ENCODE measurements at places on chromosomes 11 and 22.
A peak's percentile ranks its signal among the peaks of the same experiment; 100 is the strongest.

DNA sequence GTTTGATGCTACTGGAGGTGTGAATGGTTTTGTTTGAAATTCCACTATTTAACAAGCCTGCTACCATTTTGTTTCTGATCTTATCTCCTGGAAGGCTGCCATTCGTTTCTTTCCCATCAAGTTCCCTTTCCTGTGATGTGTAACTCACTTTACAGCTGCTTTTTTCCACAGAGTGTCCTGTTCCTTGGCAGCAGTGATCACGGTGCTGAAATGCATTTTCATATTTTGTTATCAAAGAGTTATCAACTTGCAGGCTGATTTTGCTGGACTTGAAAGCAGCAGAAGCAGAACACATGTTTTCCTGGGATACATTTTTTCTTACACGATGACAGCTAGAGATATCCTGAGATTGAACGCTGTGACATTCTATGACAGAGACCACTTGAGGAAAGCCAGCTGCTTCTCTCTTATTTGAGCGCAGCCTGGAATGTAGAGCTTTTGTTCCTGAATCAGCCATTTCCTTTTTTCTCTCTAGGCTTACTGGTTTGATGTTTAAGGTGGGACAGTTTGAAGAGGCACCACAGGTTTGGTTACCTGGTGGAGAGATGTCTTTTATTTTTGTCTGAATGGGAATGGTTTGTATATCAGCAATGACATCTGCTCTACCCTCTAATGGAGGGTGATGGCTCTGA lies 34.7 kb downstream of the PRR14L start:
- DNase-seq, result no peak

DNA sequence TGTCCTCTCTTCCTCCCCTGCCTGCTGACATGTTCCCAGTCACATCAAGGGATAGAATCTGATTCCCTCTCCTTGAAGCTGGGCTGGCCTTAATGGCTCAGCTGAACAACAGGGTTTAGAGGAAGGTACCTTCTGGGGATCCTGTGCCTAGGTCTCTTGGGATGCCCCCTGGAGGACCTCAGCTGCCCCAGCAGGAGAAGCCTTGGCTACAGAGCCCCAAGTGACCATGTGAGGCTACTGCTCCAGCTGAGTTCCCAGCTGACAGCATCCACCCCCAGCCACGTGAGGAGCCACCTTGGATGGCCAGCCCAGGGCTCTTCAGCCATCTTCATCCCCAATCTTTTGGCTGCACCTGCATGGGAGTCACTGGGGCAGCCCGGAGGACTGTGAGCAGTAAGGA lies 1499.3 kb downstream of the TBC1D22A start:
- no peak for DNase-seq

DNA sequence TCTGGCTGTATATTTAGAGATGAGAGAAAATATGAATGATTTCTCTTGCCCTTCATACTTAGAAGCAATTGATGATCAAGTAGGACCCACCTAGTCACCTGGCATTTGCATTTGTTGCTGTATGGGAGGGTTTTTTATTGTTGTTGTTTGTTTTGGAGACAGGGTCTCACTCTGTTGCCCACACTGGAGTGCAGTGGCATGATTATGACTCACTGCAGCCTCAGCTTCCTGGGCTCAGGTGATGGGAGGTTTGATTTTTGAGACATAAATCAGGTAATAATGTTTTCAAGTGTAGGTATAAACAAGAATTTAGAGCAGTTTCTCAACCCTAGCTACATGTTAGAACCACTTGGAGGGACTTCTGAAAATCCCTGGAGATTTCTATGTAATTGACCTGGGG lies 63.0 kb downstream of the TNRC6B start:
- DNase-seq, result no peak

DNA sequence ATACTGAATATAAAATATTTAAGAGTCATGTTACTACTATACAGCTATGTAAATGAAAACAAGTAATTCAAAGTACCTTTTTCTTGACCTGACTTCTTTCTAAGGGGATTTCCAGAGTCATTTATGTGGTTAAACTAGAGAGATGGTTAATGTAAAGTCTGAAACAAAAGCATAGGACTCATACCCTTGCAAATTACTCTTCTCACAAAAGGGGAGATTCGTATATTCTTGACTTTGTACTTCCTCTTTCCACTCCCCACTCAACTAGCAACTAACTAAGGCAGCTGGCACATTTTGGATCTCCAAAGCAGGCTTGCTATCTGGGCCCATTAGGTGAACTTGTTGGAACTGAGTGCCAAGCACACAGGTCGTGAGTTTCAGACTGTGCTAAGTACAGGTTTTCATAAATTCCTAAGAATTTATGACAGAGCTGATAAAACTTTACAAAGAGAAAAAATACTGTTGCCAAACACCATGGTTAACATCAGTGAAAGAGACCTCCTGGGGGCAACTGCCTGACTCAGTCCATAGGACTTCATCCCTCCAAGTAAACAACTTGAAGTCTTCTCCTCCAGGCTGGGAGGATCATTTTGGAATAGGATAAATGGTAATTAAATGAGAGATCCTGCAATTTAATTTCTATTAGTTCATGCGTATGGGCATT lies 77.0 kb upstream of the DDI1 start:
- DNase-seq, result no peak

DNA sequence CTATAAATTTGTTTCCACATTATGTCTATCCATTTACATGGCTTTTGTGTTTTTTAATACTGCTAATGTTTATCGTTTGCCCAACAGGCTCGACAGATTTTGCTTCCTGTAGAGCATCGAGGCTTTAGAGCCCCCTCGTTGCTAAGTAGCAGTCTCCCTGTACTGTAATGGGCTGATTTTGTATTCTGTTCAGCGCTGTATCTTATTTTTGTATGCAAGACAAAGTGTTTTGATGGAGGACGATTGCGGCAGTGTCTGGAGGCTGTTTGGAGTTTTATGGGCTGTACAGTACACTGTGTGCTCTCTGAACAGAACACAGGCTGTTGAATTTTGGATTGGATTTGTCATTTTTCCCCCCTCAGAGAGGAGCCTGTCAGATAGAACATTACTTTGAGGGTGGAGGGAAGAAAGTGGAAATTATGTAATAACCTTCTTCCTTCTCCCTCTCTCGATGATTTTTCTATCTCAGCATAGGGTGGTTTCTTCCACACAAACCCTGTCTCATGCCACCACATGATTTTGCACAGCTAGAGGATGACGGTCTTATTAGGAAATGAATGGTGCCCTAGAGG lies 104.4 kb downstream of the ZBTB16 start:
- DNase-seq, result no peak

- no peak for DNase-seq
Measured at GRCh38 chr11:8477680-8478079, 116.3 kb downstream of the STK33 start.

DNA sequence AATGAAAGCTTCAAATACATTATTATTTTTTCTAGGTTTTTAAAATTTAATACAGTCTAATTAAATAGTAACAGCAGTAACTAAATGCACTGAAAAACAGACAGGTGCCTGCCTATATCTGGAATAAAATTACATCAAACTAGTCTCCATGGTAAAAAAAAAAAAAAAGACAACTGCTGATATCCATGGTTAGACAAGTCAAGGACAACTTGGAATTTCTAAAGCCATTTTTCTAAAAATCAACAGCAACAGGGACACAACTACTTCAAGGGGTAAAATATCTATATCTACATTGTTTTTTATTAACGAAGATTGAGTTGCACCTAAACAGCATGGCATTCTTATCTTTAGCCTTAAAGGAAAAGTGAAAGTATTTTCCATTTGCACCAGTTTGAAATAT lies 74.7 kb upstream of the VPREB1 start:
- DNase-seq, result no peak

- DNase-seq, result no peak
Measured at GRCh38 chr11:34181251-34181650, 75.8 kb downstream of the NAT10 start.

GRCh38 chr11:29432719-29433325 lies 584.0 kb downstream of the KCNA4 start:
- DNase-seq, result no peak

DNA sequence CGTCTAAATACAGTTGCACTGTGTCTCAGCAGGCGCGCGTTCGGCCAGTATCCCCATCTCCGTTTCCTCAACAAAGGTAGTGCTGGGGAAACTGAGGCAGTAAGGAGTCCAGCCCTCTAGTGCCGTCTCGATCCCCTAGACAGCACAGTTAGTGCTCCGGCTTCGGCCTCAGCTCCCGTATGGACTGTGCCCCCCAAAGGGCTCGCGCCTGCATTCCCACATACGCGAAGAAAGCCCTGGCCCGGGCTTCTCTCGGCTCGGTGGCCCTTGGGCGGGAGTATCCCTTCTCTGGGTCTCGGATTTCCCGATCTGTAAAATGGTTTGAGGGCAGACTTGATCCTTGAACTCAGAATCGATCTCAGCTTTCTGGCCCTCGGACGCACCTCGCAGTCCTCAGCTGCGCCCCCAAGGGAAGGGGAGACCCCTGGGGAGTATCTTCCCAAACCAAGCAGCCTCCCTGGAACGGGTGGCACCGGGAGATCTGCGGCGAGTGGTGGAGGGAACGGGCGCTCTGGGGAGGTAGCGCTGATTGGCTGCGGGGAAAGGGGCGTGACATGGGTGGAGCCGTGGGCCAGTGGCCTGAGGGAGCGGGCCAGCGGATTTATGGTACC lies 759 bp upstream of the PEX16 start:
- DNase-seq, result peak; percentile 31

DNA sequence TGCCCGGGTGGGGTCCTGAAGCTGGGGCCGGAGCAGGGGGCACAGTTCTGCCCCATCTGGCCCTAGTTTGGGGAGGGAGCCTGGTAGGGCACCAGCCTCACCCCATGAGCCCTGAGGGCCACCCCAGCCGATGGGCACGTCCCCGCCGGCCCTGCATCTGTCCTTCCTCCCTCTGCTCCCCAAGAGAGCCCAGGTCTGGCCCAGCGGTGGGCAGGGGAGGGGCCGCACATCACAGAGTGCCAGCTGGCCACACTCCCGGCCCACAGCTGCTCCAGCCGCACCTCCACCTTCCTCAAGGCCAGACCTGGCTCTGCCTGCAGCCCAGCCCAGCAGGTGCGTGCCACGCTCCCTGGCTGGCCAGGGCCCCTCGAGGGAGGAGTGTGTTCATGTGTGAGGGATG lies 21.6 kb downstream of the BRSK2 start:
- no peak for DNase-seq

DNA sequence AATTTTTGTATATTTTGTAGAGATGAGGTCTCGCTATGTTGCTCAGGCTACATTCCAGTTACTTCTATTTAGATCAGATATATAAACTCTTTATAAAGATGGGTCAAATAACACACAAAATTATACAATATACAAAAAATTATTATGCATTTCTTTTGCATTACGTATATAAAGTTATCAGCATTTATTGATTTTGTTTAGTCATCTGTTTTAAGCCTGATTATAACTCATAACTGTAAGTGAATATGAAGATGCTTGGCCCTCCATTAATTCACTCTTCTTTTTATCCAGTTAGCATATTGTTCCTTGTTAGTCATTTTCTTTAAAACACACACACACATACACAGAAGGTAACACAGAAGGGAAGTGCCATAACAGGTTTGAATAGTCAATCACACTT lies 14.5 kb downstream of the AQP11 start:
- DNase-seq, result no peak

DNA sequence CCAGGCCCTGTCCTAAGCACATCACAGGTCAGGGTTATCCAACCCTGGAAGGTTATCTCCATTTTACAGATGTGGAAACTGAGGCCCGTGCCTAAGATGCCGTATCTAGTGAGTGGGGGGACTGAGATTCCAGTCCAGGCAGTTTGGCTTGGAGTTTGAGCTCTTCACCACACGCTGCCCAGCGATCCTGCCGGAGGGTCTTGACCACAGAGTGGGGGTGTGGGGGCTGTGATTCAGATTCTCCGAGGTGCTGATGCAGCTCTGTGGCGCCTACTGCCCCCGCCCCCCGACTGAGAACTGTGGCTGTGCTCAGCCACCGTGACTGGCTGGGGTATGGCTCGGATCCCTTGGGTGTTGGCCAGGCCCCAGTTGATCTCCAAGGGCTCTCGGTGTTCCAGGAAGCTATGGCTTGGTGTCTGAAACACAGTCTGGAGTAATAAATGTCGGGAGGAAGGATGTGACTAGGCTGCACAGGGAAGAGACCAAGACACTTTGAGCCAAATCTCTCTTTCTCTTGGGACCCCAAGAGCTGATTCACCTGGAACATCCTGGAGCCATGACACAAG lies 60.6 kb upstream of the RASD2 start:
- DNase-seq, result no peak

- DNase-seq, result no peak
Measured at GRCh38 chr11:58636587-58636986, 14.1 kb downstream of the CNTF start.

DNA sequence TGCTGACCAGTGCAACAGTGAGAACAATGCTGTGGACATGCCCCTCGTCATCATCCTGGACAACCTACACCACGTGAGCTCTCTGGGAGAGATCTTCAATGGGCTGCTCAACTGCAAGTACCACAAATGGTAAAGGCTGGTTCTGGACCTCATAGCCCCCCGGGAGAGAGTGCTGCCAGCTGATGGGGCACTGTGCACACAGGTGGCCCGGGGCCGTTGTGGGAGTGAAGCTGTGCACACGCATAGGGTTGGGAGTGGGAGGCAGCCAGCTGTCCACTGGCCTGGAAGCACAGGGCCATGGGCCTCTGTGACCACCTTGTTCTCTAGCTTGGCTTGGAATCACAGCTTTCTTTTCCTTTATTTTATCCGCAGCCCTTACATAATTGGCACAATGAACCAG lies 57.0 kb downstream of the DBX1 start:
- DNase-seq, result no peak

DNA sequence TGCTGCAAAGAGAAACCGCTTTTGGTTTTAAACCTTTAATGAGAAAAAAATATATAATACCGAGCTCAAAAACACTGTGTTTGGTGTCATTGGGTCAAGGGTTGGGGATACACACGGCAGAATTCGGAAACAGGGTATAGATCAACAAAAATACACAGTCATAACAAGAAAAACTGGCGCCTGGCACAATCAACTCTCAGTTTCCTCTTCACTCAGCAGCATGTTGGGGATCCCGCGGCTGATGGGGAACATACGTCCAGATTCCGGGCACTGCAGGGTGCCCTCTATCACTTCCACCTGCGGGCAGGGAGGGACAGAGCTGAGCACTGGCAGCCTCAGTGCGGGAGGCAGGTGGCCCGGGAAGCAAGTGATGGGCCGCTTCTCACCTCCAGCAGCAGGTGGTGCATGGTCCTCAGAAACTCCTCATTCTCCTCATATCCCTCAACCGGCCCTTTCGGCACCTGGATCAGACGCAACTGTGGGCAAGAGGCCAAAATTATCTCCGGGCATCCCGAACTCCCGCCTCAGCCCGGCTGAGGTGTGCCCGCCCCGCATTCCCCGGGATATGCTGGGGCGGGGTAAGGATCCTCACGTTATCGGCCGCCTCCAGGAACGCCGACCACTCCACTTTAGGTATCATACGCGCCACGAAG lies 561 bp downstream of the TRMT112 start:
- no peak for DNase-seq

DNA sequence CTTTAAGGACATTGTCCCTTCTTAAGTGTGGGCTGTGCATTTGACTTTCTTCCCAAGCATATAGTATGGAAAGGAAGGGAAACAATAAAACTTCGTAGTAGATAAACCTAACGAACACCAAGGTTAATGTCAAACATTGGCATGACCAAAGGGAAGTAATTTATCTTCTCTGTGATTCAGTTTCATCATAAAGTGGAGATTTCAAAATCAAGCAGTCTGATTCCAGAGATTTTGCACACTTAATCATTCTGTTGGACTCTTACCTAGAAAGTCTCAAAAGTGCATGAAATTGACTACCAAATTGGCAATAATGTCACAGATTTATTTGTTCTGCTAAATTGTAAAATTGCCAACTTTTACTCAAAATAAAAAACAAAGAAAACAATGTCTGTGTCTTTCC lies 559.7 kb downstream of the JRKL start:
- DNase-seq, result no peak

GRCh38 chr11:10480026-10480425 lies 25.0 kb downstream of the AMPD3 start:
- DNase-seq, result no peak

GRCh38 chr22:24423519-24424000 lies 3.8 kb upstream of the ADORA2A start:
- DNase-seq, result no peak

Data from stimulated activated CD8-positive, alpha-beta memory T cell treated with anti-CD3 and anti-CD28 coated beads, Interleukin-4, amount 100 ng/mL, for 1 hour (primary cell).